Osteocyte (in vitro differentiated cells): ENCODE measurements at places on chromosomes 16 and 17. TPM values are rescaled to one million over a fixed set of nuclear protein-coding genes. Genes with fewer than 3 reads are reported as not detected.

Gene SRRM2
- total RNA-seq: 536 and 572 TPM in 2 replicates

Gene XYLT1
- total RNA-seq: 9.0 and 11.1 TPM in 2 replicates

Gene PRSS33
- total RNA-seq: not detected in 2 replicates

Gene TP53
- total RNA-seq: 98.7 and 99.5 TPM in 2 replicates

Gene HS3ST3B1
- 76.9 and 77.0 TPM in 2 replicates for total RNA-seq

Gene RHBDL1
- 3.6 and 5.4 TPM in 2 replicates for total RNA-seq

Gene TMUB2
- total RNA-seq: 39.3 and 41.3 TPM in 2 replicates

Gene C1QTNF1
- total RNA-seq: 196 and 203 TPM in 2 replicates

Gene DHX38
- total RNA-seq: 57.0 and 59.3 TPM in 2 replicates

Gene LRRC75A
- total RNA-seq: 1.8 and 2.0 TPM in 2 replicates

Gene SNTB2
- total RNA-seq: 39.6 and 45.6 TPM in 2 replicates

Gene ARSG
- 8.7 and 8.9 TPM in 2 replicates for total RNA-seq

Gene C1QTNF8
- total RNA-seq: not detected in 2 replicates

Gene KCNH6
- total RNA-seq: not detected in 2 replicates

Gene B3GNT9
- 44.1 and 44.9 TPM in 2 replicates for total RNA-seq

Gene PHLPP2
- total RNA-seq: 12.9 and 13.0 TPM in 2 replicates
